Stimulated activated CD4-positive, alpha-beta T cell treated with anti-CD3 and anti-CD28 coated beads, Interleukin-4, amount 100 ng/mL, for 48 hours (primary cell): ENCODE measurements at places on chromosomes 13 and 19.

GRCh38 chr13:40069173-40070044 lies 413.9 kb downstream of the COG6 start:
- DNase-seq: peak; percentile 69

DNA sequence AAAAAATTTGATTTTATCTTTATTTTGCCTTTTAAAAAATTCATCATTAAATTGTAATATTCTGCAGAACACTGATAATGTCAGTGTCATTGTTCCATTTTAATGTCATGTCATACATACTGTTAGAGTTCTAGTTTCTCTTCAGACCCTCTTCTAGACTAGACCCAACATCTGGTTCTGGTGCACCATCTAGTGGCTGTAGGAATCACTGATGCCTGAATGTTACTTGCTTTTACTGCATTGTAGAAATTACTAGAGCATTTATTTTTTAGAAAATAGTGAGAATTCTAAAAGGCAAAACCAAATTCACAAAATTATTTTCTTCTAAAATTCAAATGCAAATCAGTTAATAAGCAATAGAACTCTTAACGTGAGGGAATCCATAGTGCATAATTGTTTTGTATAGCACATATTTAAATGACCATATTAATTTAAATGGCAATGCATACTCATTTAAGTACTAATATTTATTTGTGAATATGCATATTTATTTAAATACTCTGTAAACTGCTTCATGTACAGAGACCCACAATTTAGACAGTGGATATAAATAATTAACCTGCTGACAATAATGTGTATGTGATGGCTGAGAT lies 425.7 kb downstream of the KLF12 start:
- peak; percentile 18 for DNase-seq

DNA sequence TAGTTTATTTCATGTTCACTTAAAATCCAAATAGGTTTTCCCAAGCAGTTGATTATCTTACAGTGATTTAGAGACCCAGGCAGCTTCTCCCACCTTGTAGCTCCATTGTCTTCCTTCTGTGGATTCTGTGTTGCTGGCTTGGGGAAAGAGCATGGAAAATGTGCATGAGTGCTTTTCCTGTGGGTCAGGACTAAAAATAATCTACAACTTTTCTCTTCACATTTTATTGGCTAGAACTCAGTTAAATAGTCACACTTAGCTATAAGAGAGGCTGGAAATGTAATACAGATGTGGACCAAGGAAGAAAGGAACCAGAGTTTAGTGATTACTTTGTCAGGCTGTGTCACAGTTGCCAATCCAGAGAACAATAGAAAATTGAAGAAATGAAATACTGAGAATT lies 198.8 kb downstream of the NBEA start:
- no peak for DNase-seq

DNA sequence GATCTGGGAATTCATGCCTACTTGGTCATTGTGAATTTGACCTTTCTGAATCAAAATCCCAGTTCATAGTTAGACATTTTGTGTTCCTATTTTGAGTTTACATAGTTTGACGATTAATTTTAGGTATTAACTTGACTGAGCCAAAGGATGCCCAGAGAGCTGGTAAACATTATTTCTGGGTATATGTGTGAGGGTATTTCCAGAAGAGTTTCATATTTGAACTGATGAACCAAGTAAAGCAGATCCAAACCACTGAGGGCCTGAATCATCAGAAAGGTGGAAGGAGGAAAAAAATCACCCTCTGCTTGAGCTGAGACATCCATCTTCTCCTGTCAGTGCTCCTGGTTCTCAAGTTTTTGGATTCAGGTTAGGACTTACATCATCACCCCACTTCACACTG lies 116.6 kb downstream of the CYSLTR2 start:
- DNase-seq: no peak

GRCh38 chr13:82407321-82407720 lies 1475.0 kb downstream of the SLITRK1 start:
- DNase-seq: no peak

DNA sequence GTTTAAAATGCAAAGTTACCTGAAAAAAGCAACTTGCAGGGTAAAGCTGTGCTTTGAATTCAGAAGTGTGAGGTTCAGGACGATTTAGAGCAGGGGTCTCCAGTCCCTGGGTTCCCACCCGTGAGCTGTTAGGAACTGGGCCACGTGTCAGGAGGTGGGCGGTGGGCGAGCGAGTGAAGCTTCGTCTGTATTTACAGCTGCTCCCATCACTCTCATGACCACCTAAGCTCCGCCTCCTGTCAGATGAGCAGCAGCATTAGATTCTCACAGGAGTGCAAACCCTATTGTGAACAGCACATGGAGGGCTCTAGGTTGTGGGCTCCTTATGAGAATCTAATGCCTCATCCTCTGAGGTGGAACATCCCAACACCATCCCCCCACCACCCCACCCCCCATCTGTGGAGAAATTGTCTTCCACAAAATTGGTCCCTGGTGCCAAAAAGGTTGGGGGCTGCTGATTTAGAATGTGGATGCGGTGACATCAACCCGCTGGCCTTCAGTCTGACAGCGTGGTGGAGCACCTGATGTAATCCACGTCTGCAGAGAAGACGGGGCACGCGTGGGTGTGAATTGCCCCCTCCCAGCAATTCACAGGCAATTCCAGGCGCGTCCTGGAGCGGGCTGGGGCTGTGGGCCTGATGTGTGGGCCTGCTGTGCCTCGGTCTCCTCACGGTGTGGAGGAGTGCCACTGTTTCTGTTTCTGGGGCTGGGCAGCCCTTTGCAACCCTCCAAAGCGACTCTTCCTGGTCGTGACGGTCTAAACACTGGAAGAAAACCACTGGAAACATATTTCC lies 214.0 kb upstream of the SOX1 start:
- no peak for DNase-seq

- DNase-seq: no peak
Measured at GRCh38 chr19:12485571-12485970, 955 bp upstream of the ZNF709 start.

GRCh38 chr13:31951215-31951678 lies 80.3 kb upstream of the FRY start:
- no peak for DNase-seq

GRCh38 chr19:39160523-39160861 lies 34.9 kb downstream of the PAK4 start:
- no peak for DNase-seq

DNA sequence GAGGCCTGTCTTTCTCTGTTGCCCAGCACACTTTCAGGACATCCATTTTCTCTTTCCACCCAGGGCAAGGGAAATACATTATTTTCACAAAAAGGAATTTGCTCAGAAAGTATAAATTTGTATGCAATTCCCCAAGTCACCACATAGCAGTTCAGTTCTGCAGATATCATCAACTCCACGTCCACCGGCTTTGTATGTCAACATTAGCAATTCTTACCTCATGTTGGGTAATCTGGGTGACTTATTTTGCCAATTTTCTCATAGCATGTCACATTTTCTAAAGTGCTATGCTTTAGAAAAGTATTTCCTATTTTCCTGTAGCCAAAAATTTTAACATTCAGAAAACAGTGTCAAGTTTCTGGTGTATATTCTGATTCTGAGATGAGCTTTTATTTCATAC lies 501.8 kb downstream of the EFNB2 start:
- DNase-seq: no peak

DNA sequence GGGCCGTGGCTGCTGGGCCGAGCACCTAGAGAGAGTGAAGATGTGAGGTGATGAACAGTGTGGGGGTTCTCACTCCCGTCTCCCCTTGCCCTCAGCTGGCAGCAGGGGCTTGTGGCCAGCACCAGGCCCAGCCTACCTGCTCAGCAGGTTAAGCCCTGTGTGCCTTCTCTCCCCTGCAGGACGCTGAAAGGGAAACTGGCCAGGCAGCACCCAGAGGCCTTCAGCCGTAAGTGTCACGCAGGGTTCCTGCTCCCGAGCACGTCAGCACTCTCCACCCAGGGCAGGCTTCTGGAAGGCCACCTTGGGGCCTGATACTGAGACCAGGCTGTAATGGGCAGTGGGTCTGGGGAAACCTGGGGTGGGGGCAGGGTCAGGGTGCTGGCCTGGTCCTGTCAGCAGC lies 4.7 kb upstream of the UBA52 start:
- no peak for DNase-seq

GRCh38 chr19:7909471-7910067 lies 5.1 kb upstream of the TGFBR3L start:
- DNase-seq: no peak

GRCh38 chr19:940591-941291 lies 14.9 kb downstream of the ARID3A start:
- DNase-seq: peak; percentile 51

GRCh38 chr13:101424381-101425155 lies 8.3 kb upstream of the NALCN start:
- DNase-seq: no peak

- DNase-seq: no peak
Measured at GRCh38 chr19:16032509-16033135, 43.7 kb upstream of the TPM4 start.

- DNase-seq: no peak
Measured at GRCh38 chr13:51794964-51795363, 9.0 kb downstream of the DHRS12 start.

DNA sequence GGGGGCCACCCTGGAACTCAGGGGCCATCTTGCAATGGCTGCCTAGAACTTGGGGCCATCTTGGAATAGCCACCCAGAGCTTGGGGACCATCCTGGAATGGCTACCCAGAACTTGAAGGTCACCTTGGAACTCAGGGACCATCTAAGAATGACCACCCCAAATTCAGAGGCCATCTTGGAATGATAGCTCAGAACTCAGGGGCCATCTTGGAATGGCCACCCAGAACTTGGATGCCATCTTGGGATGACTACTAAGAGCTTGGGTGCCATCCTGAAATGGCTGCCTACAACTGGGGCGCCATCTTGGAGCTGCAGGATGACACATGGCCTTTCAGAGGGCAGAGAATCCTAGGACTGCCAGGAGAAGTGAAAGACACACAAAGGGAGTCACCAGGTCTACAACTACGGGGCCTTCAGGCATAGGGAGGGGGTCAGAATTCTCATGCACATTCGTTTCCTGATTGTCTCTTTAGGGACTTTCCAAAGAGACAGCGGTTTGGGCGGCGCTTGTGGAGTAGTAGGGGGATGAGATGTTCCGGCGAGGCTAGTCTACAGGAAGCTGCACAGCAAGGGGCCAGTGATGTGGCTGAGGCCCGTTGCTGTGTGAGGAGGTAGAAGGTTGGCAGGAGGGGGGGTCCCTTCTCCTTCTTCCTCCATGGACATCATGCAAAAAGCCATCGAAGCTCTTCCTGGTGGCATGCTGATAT lies 125.0 kb downstream of the IER2 start:
- no peak for DNase-seq

DNA sequence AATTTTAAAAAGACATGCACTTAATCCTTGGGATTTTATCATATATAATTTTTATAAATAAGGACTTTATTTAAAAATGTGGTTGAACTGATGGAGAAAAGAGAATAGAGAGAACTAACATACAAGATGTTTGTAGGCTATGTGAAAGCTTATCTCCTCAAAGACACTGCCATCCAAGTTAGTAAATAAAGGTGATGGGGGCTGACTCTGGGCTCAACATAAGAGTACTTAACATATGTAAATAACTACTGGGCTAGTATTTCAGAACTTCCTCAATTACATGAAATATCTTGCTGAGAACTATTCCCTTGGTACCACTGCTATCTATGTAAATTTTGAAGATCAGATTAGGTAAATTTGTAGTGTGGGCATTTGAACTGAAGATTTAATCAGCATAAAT lies 1017.3 kb upstream of the PCDH20 start:
- DNase-seq: no peak

- DNase-seq: no peak
Measured at GRCh38 chr19:41323430-41324125, 13.6 kb downstream of the CCDC97 start.

GRCh38 chr13:99264051-99264450 lies 5.9 kb upstream of the GPR18 start:
- no peak for DNase-seq

- DNase-seq: no peak
Measured at GRCh38 chr13:107518780-107519179, 696.6 kb downstream of the LIG4 start.
